ENCODE measurements at places on chromosomes 13 and 19. TPM values are rescaled to one million over a fixed set of nuclear protein-coding genes. Genes with fewer than 3 reads are reported as not detected.

RAB11B gene
- 98.3 TPM for total RNA-seq

ZNF583 gene
- 2.3 TPM for total RNA-seq

DHX34 gene
- 33.8 TPM for total RNA-seq

ZNF560 gene
- total RNA-seq = not detected

PIAS4 gene
- total RNA-seq = 16.7 TPM

NOVA2 gene
- total RNA-seq = 0.13 TPM

SYMPK gene
- total RNA-seq = 73.2 TPM

RRAS gene
- total RNA-seq = 160 TPM

RFPL4A gene
- 0.53 TPM for total RNA-seq

ANKRD24 gene
- total RNA-seq = 0.29 TPM

KLHL1 gene
- total RNA-seq = not detected

PTPRS gene
- total RNA-seq = 28.6 TPM

SPACA4 gene
- 0.31 TPM for total RNA-seq

ZNF557 gene
- total RNA-seq = 3.0 TPM

LRRC63 gene
- total RNA-seq = not detected

GPC5 gene
- total RNA-seq = 0.09 TPM

PODNL1 gene
- 1.5 TPM for total RNA-seq

VSTM2B gene
- not detected for total RNA-seq

OSCAR gene
- 0.19 TPM for total RNA-seq

ADGRE3 gene
- not detected for total RNA-seq

LSR gene
- 9.4 TPM for total RNA-seq

GARIN5A gene
- 2.0 TPM for total RNA-seq

EPS8L1 gene
- 5.0 TPM for total RNA-seq

ECSIT gene
- 32.0 TPM for total RNA-seq

SPART gene
- total RNA-seq = 22.7 TPM

SHD gene
- not detected for total RNA-seq

NRTN gene
- total RNA-seq = 1.6 TPM

MISP gene
- 86.8 TPM for total RNA-seq

IGFL4 gene
- total RNA-seq = 0.37 TPM

BRME1 gene
- 0.37 TPM for total RNA-seq

SPC24 gene
- total RNA-seq = 20.2 TPM

CAPN12 gene
- 5.9 TPM for total RNA-seq

DCT gene
- total RNA-seq = not detected

CBARP gene
- 4.3 TPM for total RNA-seq

ADAMTSL5 gene
- total RNA-seq = 3.4 TPM

APOC4 gene
- total RNA-seq = not detected

Measured in A549 treated with GW870086 at 1 μM for 4 hours (cell line).